ENCODE measurements at places on chromosomes 5 and 9. TPM values are rescaled to one million over a fixed set of nuclear protein-coding genes. Genes with fewer than 3 reads are reported as not detected.

Gene TMEM232
- total RNA-seq = 2.7 TPM

Gene FGF1
- 0.73 TPM for total RNA-seq

Gene EIF4E1B
- not detected for total RNA-seq

Gene AMBP
- total RNA-seq = not detected

Gene PCDHGB7
- 6.2 TPM for total RNA-seq

Gene TAF11L10
- total RNA-seq = not detected

Gene FGF18
- 6.0 TPM for total RNA-seq

Gene DMRT3
- not detected for total RNA-seq

Gene LRRC19
- total RNA-seq = not detected

Gene CHMP5
- 64.4 TPM for total RNA-seq

Gene GFI1B
- not detected for total RNA-seq

GRCh38 chr5:132431632-132432031 lies 58.9 kb downstream of the IRF1 start:
- peaks cover 65% of the 10 kb centered on the region for H3K4me1 ChIP-seq
- H3K27ac ChIP-seq = peak overlapping the region; percentile 11

DNA sequence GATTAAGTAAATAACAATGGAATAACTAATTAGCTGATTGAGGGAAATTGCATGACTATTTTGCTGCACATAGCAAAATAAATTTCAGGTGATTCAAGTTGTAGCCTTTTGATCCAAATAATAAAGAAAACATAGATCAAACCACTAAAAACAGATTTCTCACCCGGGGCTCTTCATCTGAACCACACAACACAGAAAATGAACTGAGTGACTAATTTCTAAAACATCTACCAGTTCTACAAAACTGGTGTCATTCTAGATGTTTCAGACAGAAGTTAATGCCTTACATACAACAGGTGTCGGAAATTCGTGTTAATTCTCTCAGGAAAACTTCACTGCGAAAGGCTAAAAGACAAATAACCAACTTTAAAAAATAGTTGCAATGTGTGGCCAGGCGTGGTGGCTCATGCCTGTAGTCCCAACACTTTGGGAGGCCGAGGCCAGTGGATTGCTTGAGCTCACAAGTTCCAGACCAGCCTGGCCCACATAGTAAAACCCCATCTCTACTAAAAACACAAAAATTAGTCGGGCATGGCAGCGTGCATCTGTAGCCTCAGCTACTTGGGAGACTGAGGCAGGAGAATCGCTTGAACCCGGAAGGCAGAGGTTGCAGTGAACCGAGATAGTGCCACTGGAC lies 6.9 kb downstream of the PROP1 start:
- H3K27ac ChIP-seq = no peak overlapping the region
- DNase-seq = peak; percentile 60
- H3K27me3 ChIP-seq = peaks cover 2% of the 10 kb centered on the region
- H3K4me1 ChIP-seq = no peaks in the 10 kb centered on the region
- no peak overlapping the region for H3K4me3 ChIP-seq

- no peak overlapping the region for H3K27ac ChIP-seq
- no peaks in the 10 kb centered on the region for H3K27me3 ChIP-seq
- no peak for DNase-seq
- no peak overlapping the region for H3K4me3 ChIP-seq
These were observed 1951.4 kb upstream of the WWC1 start for GRCh38 chr5:166340039-166340438.

DNA sequence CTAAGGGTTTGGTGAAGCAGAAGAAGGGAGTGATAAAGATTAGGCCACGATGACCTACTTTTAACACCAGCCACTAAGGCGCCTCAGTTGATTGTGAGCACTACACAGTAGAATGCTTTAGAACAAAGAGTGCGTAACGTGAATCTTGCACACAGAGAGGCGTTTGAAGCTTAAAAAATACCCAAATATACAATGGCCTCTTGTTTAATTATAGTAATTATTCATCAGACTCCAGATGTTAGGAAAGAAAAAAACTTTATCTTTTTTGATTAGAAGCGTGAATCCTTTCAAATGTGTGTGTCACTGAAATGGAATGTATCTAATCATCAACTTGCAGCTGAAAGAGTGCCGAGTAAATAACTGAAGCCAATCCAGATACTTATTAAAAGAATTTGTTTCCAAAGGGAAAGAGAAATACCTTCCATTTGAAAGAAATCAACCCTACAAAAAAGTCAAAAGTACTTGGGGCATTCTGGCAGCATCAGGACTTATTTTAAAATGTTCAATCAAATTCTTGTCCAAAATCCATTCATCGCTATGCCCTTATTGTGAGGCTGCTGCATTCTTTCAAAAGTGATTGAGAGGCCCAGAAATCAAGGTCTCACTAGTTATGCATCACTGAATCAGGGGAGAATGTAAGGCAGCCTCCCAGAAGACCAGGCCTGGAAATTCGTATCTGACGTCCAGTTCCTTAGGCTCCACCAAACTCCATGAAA lies 337.5 kb downstream of the ZNF608 start:
- H3K4me1 ChIP-seq = no peaks in the 10 kb centered on the region
- no peaks in the 10 kb centered on the region for H3K27me3 ChIP-seq
- H3K36me3 ChIP-seq = no peaks in the 10 kb centered on the region

GRCh38 chr9:3296536-3296935 lies 229.3 kb downstream of the RFX3 start:
- H3K27me3 ChIP-seq = no peaks in the 10 kb centered on the region
- H3K4me3 ChIP-seq = no peak overlapping the region
- peaks cover 10% of the 10 kb centered on the region for H3K36me3 ChIP-seq
- no peak overlapping the region for H3K27ac ChIP-seq

- H3K4me1 ChIP-seq = no peaks in the 10 kb centered on the region
- no peak for DNase-seq
- H3K36me3 ChIP-seq = no peaks in the 10 kb centered on the region
- H3K27ac ChIP-seq = no peak overlapping the region
These were observed 202.9 kb upstream of the MSX2 start for GRCh38 chr5:174521449-174521848.

GRCh38 chr9:129987047-129987446 lies 55.9 kb downstream of the FNBP1 start:
- no peak for DNase-seq
- H3K36me3 ChIP-seq = peaks cover 13% of the 10 kb centered on the region
- peaks cover 64% of the 10 kb centered on the region for H3K4me1 ChIP-seq
- H3K27me3 ChIP-seq = no peaks in the 10 kb centered on the region
- no peak overlapping the region for H3K4me3 ChIP-seq

DNA sequence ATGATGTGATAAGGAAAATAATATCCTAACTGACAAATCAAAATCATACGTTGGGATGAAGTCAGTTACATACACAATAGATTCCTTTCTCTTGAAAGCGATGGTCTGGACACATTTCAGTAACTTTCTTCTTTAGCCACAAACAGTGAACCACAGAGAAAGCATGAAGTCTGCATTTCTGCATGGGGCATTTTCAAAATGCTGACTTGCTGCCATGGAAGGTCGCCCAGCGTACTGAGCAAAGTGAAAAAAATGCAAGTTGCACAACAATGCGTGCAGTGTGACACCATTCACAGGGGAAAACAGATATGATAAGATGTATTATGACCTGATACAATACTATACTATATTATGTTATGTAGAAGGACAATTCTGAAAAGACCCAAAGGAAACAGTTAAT lies 146.3 kb downstream of the SNX18 start:
- peak overlapping the region; percentile 27 for H3K27ac ChIP-seq
- peaks cover 14% of the 10 kb centered on the region for H3K4me1 ChIP-seq
- no peak overlapping the region for H3K4me3 ChIP-seq
- peaks cover 2% of the 10 kb centered on the region for H3K36me3 ChIP-seq
- no peaks in the 10 kb centered on the region for H3K27me3 ChIP-seq
- no peak for DNase-seq

- peaks cover 20% of the 10 kb centered on the region for H3K4me1 ChIP-seq
- H3K36me3 ChIP-seq = no peaks in the 10 kb centered on the region
- DNase-seq = no peak
- H3K27ac ChIP-seq = no peak overlapping the region
- H3K4me3 ChIP-seq = no peak overlapping the region
- H3K27me3 ChIP-seq = peaks cover 4% of the 10 kb centered on the region
These were observed 65.7 kb upstream of the FANCC start for GRCh38 chr9:95383185-95383676.

DNA sequence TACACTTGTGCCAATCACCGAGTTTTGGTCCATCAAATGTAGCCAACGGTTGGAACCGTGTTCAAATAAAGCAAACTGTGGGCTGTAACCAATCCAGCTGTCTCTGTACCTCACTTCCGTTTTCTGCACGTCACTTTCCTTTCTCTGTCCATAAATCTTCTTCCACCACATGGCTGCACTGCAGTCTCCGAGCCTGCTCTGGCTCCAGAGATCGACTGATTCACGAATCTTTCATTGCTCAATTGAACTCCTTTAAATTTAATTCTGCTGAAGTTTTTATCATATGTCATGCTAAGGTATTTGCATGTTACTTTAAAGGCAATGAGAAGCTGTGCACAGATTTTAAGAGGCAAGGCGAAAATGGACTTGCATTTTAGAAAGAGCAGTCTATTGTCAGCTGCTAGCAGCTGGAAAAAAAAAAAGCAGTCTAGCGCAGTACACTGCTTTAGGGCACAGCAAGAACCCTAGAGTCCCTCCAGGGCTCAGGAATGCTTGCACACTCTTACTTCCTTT lies 13.2 kb downstream of the TTC39B start:
- DNase-seq = no peak
- peaks cover 53% of the 10 kb centered on the region for H3K4me1 ChIP-seq
- peak overlapping the region; percentile 97 for H3K27ac ChIP-seq
- no peaks in the 10 kb centered on the region for H3K27me3 ChIP-seq
- peaks cover 16% of the 10 kb centered on the region for H3K36me3 ChIP-seq

- no peaks in the 10 kb centered on the region for H3K36me3 ChIP-seq
- DNase-seq = peak; percentile 89
- H3K27me3 ChIP-seq = no peaks in the 10 kb centered on the region
These were observed 138.8 kb downstream of the GRIA1 start for GRCh38 chr5:153629027-153629895.

DNA sequence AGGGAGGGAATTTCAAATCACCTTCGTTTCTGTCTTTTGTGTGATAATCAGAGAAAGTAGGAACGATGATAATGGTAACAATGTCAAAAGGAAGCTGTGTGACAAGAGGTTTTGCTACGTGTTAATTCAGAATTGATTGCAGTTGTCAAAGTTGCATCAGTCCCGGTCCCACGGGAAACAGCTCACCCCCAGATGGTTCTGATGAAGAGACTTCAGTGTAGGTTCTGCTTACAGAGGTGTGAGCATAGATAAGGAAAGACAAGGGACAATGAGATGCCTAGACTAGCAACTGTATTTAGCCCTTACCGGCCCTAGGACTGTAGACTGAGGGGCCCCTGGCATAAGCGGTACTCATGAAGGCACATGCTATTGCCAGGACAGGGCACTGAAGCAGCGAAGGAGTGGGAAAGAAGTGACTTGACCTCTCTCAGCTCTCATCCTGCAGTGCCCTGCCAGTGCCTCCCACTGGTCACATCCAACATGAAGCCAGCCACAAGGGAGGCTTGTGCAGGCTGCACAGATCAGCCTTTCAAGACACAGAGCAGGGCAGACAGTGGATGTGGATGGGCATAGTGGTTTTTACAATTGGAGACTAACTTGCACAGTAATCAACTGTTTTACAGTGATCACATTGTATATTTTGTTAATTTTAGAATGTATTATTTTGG lies 21.1 kb downstream of the PDE8B start:
- H3K36me3 ChIP-seq = no peaks in the 10 kb centered on the region
- peaks cover 14% of the 10 kb centered on the region for H3K27me3 ChIP-seq
- no peak overlapping the region for H3K4me3 ChIP-seq
- no peak overlapping the region for H3K27ac ChIP-seq
- no peaks in the 10 kb centered on the region for H3K4me1 ChIP-seq

- peaks cover 17% of the 10 kb centered on the region for H3K4me1 ChIP-seq
- H3K27ac ChIP-seq = no peak overlapping the region
- H3K36me3 ChIP-seq = no peaks in the 10 kb centered on the region
- no peak overlapping the region for H3K4me3 ChIP-seq
- DNase-seq = no peak
These were observed 312.0 kb upstream of the EDIL3 start for GRCh38 chr5:84696651-84697050.

DNA sequence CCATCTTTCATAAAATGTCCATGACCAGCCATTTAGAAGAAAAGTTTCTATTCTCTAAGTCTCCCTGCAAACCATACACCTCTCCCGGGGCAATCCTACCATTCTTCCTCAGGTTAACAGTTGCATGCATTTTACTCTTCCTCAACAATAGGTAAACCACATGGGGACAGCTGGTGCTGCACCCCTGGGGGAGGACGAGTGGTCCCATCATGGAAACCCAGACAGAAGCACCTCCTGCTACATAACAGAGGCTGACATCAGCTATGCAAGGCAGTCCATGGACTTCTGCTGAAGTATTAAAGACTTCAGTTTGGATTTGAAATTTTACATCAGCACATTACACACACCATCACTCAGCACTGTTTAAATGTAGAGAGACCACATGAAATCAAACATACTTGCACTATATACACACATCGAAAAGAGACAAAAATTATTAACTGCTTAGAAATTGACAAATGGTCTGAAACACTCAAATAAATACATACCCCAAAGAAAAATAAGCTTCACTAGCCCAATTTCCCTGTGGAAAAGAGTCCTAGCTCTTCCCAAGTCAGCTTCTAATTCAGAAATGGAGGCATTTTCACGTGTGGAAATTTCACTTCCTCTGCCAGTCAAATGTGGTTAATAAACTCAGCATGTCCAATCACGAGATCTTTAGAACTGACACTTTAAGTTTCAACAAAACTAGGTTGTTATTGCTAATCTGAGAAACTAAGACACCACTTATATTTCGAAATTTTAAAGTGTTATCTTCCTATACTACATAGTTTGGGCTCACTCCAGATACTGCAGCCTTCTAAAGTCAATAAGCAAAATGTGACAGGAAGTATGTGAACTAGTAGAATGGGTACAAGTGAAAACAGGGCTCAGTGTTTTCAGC lies 173.4 kb downstream of the ROR2 start:
- DNase-seq = no peak
- H3K36me3 ChIP-seq = peaks cover 10% of the 10 kb centered on the region
- H3K27ac ChIP-seq = peak overlapping the region; percentile 21

GRCh38 chr5:123605822-123606221 lies 93.8 kb downstream of the CSNK1G3 start:
- no peaks in the 10 kb centered on the region for H3K4me1 ChIP-seq
- no peak overlapping the region for H3K4me3 ChIP-seq
- H3K36me3 ChIP-seq = peaks cover 16% of the 10 kb centered on the region
- H3K27ac ChIP-seq = no peak overlapping the region
- DNase-seq = no peak

GRCh38 chr5:39500551-39501175 lies 75.9 kb upstream of the DAB2 start:
- peaks cover 72% of the 10 kb centered on the region for H3K4me1 ChIP-seq
- no peak overlapping the region for H3K4me3 ChIP-seq
- DNase-seq = no peak
- peak overlapping the region; percentile 96 for H3K27ac ChIP-seq
- H3K27me3 ChIP-seq = no peaks in the 10 kb centered on the region

DNA sequence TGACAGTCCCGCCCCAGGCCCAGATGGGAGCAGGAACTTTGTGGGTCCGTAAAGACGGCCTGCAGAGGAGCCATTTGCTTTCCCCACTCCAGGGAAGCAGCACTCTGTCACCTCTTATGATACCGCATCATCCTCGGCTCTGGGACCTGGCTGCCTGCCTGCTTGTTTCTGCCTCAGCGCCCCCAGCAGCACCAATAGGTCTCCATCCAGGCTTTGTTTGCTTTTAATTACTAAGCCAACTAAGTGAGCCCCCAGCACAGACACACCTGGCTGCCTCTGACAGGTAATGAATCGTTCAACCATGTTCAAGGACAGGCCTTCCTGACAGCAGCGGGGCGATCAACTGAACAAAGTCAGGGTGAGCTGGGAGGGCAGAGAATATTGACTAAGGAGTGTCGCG lies 141.4 kb downstream of the C5orf15 start:
- no peak for DNase-seq
- H3K4me3 ChIP-seq = no peak overlapping the region
- peaks cover 5% of the 10 kb centered on the region for H3K27me3 ChIP-seq
- H3K4me1 ChIP-seq = peaks cover 9% of the 10 kb centered on the region
- H3K27ac ChIP-seq = no peak overlapping the region
- H3K36me3 ChIP-seq = no peaks in the 10 kb centered on the region
